ENCODE measurements at places on chromosomes 3 and 15.

DNA sequence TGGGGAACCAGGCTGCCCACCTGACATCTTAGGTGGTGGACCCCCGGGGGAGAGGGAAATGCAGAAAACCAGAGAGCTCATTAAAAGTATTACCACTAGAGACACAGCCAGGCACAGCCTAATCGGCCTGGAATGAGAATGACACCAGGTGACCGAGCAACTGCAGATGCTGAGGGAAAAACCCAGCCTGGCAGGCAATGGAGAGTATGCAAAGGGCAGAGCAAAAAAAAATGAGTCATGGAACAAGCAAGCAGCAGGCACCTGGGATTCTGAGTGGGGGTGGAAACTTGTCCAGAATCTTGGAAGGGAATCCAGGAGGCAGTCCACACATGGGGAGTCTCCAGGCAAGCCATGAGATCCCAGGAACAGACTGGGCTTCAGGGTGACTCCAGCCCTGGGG, 183.7 kb upstream of the LRRN1 start:
- DNase-seq: no peak

GRCh38 chr3:194124193-194124592, 11.8 kb upstream of the HES1 start:
- no peak for DNase-seq

DNA sequence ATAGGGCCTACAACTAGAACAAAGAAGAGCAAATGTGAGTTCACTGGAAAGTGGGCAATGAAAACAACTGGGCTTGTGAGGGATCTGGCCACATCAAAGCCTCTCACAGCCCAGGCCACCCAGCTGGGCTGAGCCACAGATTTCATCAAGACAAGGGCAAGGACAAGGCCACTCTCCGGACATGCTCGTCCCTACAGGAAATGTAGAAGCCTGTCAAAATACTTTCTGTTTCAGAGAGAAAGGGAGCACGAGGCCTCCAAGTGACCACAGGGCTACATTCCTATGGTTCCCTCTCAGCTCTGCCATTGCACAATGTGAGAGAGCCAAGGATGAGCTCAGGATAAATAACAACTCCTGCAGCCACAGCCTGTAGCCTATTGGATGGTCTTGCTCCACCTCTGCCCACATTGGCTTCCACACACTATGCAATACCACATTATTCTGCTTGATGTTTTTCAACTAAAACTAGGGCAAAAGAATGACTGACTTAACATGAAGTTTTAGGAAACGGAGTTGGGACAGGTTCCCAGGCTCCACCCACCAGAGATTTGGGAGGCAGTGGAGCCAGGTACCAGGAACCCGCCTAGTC, 12.1 kb downstream of the TBC1D2B start:
- no peak for DNase-seq

- no peak for DNase-seq
Measured at GRCh38 chr3:170889132-170889531, 19.1 kb upstream of the RPL22L1 start.

DNA sequence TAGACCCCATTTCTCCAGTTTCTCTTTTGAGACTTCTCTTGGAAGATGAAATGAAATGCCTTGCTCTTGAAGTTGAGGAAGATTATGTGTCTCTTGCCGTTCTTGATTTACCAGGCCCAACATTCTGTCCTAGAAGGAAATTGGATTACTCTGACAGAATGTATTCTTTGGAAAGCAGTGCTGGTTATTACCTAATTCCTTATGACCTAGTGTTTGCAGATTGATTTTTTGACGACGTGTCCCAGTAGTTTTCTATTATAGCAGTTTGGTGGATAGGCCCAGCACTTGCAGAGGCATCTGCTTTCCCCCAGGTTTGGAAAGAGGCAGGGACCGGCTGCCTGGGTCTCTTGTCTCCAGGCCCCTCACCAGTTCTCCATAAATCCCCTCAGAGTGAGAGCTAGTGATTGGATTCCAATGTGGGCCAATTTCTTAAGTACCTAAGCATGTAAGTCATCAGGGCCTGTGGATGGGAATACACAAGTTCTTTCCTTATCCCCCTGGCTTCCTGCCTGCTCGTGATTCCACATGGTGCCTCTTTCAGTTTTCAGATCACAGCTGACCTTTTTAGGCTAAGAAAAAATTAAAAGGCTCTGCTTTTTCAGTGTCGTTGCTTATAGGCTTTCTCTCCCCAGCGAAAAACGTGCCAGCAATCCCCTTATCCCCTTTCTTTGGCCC, 50.2 kb downstream of the EPHB3 start:
- DNase-seq: no peak

All from NCI-H2107 (cell line).